GOT3 (cell line): ENCODE measurements at places on chromosomes 5 and 9.

- no peak for DNase-seq
Observed at GRCh38 chr9:21796768-21797167, 5.7 kb upstream of the MTAP start.

GRCh38 chr5:30900367-30900766, 293.1 kb upstream of the CDH6 start:
- DNase-seq: no peak

DNA sequence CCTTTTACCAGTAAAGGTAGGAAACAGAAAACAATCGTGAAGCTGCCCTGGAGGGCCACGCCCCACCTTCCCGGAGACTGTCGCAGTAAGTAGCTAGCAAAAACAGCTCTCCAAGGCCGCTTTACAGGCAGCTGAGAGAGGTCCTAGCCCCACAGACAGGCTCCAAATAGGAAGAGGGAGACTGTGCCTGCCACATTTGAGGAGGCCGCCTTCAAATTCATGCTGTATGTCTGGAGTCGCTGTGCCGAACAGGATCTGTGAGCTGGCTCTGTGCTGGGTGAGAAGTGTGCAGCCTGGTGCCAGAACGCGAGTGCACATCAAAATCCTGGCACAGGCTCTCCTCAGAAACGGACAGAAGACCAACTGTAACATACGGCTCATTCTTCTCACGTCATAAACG, 582.2 kb downstream of the CETN3 start:
- no peak for DNase-seq

GRCh38 chr5:91641730-91642350, 258.7 kb upstream of the ARRDC3 start:
- DNase-seq: no peak

DNA sequence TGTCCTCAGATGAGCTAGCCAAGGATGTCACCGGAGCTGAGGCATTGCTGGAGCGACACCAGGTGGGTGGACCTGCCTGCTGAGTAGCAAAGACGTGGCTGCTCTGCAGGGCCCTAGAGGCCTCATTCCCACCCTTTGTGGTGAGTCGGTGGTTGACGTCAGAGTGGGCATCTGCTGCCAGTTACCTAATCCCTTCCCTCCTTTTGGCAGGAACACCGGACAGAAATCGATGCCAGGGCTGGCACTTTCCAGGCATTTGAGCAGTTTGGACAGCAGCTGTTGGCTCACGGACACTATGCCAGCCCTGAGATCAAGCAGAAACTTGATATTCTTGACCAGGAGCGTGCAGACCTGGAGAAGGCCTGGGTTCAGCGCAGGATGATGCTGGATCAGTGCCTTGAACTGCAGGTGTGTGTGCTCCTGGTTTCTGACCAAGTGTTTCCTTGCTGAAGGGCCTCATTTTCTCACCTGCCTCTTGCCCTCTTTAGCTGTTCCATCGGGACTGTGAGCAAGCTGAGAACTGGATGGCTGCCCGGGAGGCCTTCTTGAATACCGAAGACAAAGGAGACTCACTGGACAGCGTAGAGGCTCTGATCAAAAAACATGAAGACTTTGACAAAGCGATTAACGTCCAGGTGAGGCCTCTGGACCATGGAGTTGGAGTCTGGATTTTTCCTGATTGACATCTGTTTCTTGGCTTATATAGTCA, 48.9 kb downstream of the DYNC2I2 start:
- no peak for DNase-seq
